ENCODE measurements at places on chromosomes 5 and 9.

DNA sequence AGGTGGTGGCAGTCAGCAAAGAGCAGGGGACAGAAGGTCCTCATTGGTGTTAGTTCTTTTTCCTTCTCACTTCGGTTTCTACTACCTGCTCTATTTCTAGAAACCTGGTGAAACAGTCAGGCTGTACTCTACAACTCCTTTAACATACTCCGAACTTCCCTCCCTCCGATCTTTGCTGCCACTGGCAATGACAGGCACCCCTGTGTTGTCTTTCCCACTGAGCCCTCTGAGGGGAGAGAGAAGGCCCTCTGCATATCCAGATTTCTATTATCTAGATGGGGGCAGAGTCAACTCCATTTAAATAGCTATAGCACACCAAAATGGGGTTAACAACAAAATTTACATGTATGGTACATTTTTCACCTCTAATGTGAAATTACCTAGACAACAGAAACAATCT lies 123.7 kb downstream of the CDK5RAP2 start:
- DNase-seq, result no peak

DNA sequence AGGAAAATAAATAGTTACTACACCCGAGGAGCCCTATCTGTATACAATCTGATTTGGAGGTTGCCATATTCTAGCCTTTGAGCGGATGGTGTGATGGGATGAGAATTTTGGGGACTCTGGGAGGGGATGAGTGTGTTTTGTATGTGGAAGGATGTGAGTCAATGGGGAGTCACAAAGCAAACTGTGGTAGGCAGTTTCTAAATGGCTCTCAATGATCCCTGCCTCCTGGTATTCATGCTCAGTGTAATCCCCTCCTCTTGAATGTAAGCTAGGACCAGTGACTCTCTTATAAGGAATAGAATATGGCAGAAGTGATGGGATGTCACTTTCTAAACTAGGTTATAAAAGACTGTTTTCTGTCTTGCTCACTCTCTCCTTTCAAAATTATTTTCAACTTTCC lies 205.7 kb upstream of the RIOK2 start:
- no peak for DNase-seq

- no peak for DNase-seq
Measured at GRCh38 chr9:135284386-135285134, 195.0 kb upstream of the PPP1R26 start.

DNA sequence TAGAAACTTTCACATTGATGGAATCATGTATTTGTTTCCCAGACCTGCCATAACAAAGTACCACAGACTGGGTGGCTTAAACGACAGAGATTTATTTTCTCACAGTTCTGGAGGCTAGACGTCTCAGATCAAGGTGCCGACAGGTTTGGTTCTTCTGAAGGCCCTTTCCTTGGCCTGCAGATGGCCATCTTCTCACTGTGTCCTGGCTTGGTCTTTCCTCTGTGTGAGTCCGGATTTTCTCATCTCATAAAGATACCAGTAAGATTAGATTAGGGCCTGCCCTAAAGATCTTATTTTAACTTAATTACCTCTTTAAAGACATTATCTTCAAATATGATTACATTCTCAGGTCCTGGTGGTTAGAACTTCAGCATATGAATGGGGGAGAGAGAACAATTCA lies 5.8 kb downstream of the USP20 start:
- DNase-seq, result no peak

DNA sequence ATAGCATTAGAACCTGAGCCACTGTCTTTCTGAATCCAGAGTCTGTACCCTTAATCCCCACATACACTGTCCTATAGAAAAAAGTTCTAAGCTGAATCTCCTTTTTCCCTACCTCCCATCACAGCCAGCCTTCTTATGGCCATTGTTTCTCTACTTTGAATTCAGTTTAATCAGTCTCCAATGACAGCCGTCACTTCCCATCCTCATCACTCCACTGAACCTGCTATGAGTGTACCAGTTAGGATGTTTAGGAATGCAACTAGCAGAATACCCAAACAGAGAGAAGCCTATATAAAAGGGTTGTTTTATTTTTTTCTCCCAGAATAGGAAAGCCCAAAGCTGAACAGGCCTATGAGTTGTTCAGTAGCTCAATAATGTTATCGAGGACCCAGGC lies 220.4 kb upstream of the NREP start:
- no peak for DNase-seq

GRCh38 chr5:14066326-14066725 lies 76.8 kb upstream of the TRIO start:
- no peak for DNase-seq

- DNase-seq, result no peak
Measured at GRCh38 chr5:111675201-111675934, 81.6 kb downstream of the NREP start.

DNA sequence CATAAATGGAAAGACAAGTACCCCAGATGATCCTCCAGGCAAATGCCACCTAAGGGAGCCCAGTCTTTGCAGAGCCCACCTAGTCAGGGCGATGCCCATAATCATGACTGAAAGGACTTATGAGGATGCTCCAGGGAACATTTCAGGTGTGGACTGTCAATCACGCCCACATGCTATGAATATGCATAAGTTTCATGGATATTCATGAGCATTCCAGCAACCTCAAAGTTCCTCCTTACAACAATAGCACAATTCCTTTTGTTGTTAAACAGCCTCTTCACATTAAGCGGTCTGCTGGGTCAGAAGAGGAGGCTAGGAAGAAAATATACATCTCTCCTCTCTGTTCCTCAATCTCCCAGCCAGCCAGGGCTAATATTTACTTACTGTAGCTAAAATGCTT lies 161.6 kb downstream of the C5orf15 start:
- DNase-seq, result no peak

DNA sequence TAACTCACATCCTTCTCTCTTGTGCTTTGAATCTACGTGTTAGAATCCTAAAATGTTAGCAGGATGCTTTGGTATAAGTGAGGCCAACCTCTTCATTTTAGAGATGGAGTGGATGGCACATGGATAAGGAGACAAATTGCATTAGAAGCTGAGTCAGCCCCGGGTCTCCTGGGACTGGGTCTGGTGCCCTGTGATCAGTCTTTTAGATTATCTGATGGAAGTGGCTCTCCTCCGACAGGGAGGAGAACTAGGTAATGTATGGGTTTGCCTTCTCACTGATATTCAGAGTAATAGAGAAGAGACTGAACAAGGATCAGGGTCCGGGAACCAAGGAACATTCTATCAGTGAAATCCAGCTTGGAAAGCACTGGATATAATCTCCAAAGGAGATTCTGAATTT lies 74.9 kb upstream of the TNFSF8 start:
- no peak for DNase-seq

DNA sequence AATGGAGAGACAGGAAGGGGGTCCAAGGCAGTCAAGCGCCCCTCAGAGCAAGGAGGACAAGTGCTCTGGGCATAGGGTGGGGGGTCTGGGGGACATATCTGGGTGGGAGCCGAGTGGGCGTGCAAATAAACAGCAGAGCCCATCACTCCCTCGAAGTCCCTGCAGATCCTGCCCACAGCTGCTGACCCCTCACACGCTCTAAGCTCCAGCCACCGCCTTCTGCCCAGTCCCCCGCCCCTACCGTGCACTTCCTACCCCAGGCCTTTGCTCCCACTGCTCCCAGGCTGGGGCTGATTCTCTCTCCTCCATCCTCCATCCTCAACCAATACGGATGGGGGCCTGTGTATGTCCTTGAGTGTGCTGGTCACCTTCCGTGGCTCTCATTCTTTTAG lies 16.9 kb upstream of the ALDH1B1 start:
- no peak for DNase-seq

GRCh38 chr5:125913200-125913599 lies 510.0 kb upstream of the GRAMD2B start:
- no peak for DNase-seq

DNA sequence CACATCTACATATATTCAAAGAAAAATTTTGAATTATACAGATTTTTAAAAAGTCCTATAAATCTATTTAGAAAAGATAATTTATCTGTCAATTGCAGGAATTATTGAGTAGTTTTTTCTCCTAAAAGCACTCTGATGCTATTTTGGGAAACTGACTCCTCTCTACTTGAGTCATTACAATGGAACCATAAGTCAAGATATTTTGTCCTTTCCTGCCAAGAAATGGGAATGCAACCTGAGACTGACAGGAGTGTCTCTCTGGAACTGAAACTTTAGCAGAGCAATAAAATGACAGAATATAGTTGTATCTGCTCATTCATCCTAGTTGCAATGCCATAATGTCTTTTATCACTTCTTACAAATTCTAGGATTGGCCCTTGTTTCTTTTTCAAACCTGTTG lies 48.6 kb downstream of the CARTPT start:
- DNase-seq, result no peak

DNA sequence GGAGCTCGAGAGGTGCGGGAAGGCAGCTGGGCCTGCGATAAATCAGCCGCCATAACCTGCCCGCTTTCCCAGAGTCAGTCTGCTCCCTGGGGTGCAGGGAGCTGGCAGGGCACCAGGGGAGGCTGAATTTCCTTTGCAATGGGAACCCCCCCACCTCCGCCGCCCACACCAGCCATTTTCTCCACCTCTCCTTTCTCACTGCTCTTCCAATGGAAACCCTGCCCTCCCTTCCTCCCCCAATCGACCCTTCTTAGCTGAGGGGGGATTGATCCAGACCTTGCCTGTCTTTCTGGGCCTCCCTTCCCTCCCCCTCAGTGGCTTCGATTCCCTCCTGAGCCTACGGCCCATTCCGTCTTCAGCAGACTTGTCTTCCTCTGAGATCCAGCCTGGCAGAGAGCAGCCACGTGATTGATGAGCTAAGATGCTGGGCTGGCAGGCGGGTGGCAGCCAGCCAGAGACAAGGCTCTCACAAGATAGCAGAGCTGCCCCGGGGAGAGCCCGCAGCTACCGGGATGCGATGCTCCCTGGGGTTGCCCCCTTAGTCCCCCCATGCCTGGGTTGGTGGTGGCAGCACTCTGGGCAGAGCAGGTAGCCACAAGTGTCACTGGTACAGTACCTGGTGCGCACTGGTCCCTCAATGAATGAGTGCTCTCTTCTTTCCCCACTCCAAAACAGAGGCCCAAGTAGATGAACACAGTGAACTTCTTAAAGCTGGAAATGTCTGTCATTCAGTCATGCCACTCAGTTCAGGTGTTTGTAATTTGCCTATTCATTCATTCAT lies 53.7 kb upstream of the FABP6 start:
- no peak for DNase-seq

- DNase-seq, result no peak
Measured at GRCh38 chr9:131289301-131290035, at the start of gene PLPP7. PLPP7 (plus strand) TSS chr9:131289723; CDS start chr9:131289998, 275 bp downstream.

- DNase-seq, result no peak
Measured at GRCh38 chr9:68710111-68710471, 5.1 kb downstream of the PIP5K1B start.

GRCh38 chr5:584216-584615 lies 27.9 kb upstream of the CEP72 start:
- DNase-seq, result no peak

- no peak for DNase-seq
Measured at GRCh38 chr5:72154076-72154756, 46.9 kb downstream of the MAP1B start.

DNA sequence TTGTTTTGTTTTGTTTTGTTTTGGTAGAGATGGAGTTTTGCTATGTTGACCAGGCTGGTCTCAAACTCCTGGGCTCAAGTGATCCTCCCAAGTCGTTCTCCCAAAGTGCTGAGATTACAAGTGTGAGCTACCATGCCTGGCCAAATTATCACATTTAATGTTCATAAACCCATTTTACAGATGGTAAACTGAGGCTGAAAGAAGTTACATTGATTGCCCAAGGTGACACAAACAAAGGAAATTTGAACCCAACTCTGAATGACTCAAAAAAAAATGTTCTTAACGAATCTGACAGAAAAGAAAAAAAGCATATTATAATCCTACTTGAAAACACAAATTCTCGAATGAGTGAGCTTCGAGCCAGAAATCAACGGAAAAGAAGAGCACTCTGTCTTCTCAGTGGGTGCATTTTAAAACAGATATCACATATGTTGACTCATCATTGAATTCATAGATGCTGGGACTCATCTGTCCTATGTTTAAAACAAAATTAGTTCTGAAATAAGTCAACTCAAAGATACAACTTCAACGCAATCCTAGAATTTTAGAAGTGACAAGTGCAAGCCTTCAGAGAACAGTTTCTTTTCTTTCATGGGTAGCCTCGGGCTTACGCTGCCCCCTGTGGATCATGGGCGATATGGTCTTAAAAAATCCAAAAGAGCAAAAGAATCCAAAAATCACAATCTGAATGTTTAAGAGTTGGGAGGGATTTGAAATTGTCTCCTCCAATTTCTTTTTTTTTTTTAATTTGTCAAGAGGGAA lies 28.4 kb downstream of the TIMD4 start:
- DNase-seq, result peak; percentile 3
